ENCODE measurements at places on chromosomes 4 and X.

GRCh38 chr4:24560868-24561368, 23.4 kb downstream of the DHX15 start:
- no peak for DNase-seq

GRCh38 chrX:153438532-153438931, 7.3 kb downstream of the TREX2 start:
- DNase-seq: peak; percentile 15

GRCh38 chrX:13892856-13893255, 76.0 kb upstream of the GPM6B start:
- DNase-seq: no peak

DNA sequence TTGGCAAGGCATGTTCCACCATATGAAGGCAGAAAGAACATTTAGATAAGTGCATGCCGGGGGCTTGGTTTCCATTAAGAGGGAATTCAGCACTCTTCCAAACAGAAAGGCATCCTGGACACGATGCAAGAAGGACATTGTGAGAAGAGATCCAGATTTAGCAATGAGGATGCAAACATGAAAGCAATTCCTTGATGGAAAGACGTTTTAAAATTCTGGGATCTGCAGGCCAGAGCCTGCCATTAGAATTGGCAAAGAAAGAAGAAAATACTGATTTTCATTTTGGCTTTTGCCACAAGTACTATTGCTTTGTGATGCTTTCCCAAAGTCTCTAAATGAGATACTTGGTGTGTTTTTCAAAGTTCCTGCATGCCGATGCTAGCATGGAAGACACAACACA, 367.6 kb downstream of the PPP3CA start:
- DNase-seq: no peak

GRCh38 chrX:29531336-29531735, 684.0 kb upstream of the MAGEB2 start:
- DNase-seq: no peak

GRCh38 chrX:53072418-53073114, 9.6 kb upstream of the TSPYL2 start:
- DNase-seq: no peak

GRCh38 chr4:85815796-85816459, 341.0 kb downstream of the ARHGAP24 start:
- no peak for DNase-seq

DNA sequence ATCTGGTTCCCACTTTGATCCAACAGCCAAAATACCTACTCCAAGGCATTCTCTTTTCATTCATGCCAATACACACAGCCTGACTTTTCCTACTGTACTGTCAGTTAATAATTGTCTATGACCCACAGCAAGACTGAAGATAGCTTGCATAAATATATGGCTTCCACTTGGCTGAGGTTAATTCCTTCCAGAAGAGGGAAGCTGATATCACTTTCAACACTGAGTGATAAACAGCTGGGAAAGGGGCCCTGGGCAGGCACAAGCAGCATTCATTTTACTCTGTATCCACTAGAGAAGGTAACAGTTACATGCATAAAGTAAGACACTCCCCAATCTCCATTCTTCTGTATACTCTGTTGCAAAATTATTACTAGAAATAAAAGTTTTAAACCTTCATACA, 200.2 kb upstream of the UGT8 start:
- no peak for DNase-seq

DNA sequence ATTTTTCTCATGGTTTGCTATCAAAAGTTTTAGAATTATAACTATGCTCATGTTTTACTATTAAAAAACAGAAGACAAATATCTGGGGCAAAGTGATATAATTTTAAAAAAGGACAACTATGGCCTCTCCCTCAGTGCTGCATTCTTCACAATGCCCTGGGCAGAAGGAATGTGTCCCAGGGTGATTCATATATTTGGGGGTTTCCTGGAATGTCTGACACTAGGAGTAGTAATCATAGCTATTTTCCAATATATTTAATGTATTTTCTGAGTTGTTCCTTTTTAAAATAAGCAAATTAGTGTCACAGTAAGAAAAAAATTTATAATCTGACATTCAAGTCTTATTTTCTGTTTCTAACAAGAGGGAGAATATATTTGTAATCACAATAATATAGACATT, 281.7 kb downstream of the UNC5C start:
- DNase-seq: no peak

- DNase-seq: peak; percentile 47
These were observed 123.8 kb upstream of the FAM9C start for GRCh38 chrX:13168269-13168668.

DNA sequence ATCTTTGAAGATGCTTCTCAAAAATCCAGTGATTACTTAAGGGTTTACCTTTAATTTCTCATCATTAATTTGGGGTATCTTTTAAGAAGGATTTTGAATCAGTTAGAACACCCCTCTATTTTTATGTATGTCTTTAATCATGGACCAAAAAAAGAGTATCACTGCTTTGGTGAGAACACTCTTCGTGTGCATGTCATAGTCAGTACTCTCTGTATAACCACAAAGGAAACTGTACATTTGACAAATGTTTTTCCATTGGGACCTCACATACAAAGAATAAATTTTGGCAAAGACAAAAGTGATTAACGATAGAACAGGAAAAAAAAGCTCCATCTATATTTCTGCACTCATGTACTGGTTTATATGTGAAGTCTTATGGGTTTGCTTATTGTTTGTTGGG, 31.3 kb downstream of the FAM241A start:
- DNase-seq: no peak

- DNase-seq: no peak
These were observed 188.3 kb downstream of the ENOX2 start for GRCh38 chrX:130714665-130715064.

GRCh38 chrX:155441097-155441496, 17.3 kb downstream of the F8A3 start:
- DNase-seq: no peak

DNA sequence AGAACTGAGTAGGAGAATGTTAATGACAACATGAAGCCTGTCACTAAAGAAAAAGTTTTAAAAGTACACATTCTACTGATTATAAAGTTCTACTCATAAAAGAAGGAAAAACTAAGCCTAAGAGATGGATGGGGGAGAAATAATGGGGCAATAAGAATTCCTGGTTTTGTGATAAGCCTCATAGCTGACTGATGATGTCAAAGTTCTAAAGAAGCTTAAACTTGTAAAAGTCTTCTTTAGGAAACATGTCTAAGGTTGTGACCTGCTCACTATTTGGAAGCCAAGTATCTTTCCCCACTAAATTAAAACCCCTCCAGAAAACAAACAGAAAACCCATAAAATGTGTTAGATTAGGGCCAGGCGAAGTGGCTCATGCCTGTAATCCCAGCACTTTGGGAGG, 232.9 kb upstream of the GIMD1 start:
- DNase-seq: no peak

GRCh38 chr4:156888762-156889161, 82.8 kb downstream of the PDGFC start:
- peak; percentile 36 for DNase-seq

GRCh38 chr4:98446499-98447375, 185.6 kb downstream of the RAP1GDS1 start:
- peak; percentile 70 for DNase-seq

GRCh38 chr4:184684491-184685189, 35.1 kb downstream of the PRIMPOL start:
- peak; percentile 83 for DNase-seq

DNA sequence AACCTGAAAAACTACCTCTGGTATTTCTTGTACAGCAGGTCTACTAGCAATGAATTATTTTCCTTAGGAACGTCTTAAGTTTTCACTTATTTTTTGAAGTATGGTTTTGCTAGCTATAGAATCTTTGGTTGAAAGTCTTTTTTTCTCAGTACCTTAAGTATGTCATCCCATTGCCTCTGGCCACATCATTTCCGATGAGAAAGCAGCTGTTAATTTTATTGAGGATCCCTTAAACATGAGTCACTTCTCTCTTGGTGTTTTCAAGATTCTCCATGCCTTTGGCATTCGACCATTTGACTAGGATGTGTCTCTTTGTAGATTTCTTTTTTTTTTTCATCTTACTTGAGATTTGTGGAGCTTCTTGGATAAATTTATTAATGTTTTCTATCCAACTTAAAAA, 803.8 kb upstream of the AMOT start:
- no peak for DNase-seq

- DNase-seq: no peak
These were observed 85.7 kb downstream of the MAML3 start for GRCh38 chr4:140068271-140068670.

DNA sequence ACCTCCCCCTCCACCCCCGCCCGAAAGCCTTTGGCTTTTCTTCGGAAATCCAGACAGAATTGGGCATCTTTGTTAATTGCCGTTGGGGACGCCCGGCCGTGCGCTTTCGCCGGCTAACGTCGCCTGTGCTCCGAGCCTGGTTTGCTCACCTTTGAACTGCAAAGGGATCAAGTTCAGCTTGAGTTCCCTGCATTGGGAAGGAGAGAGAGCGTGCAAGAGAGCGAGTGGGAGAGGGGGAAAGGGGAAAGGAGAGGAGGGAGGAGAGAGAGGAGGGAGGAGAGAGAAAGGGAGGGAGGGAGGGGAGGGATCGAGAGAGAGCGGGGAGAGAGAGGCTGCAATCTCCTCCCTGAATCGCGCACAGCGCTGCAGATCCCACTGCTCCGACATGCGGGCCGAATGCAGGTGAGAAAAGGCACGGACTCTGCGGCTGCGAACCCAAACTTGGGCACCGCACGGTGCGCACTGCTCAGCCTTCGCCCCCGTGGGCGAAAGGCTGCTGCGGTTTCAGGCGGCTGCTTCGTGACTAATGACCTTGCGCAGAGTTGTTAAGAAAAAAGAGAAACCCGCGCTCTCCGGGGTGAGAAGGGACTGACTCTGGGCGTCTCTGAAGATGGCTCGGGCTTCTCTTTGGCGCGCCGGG, at the start of gene PCDH7:
PCDH7 (plus strand) TSS at position 349 of the 640 bp plus-strand sequence. CDS start 1,054 bp downstream, outside the sequence.
- no peak for DNase-seq

- no peak for DNase-seq
These were observed 19.5 kb upstream of the PCSK1N start for GRCh38 chrX:48854898-48855297.

DNA sequence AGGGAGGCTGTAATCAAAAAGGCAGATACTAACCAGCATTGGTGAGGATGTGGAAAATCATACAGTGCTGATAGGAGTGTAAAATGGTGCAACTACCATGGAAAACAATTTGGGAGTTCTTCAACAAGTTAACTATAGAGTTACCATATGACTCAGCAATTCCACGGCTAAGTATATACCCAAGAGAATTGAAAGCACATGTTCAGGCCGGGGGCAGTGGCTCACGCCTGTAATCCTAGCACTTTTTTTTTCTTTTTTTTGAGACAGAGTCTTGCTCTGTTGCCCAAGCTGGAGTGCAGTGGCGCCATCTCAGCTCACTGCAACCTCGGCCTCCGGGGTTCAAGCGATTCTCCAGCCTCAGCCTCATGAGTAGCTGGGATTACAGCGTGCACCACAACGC, 15.0 kb upstream of the CD99L2 start:
- no peak for DNase-seq

- no peak for DNase-seq
These were observed 95.2 kb upstream of the KLF3 start for GRCh38 chr4:38568768-38569167.

DNA sequence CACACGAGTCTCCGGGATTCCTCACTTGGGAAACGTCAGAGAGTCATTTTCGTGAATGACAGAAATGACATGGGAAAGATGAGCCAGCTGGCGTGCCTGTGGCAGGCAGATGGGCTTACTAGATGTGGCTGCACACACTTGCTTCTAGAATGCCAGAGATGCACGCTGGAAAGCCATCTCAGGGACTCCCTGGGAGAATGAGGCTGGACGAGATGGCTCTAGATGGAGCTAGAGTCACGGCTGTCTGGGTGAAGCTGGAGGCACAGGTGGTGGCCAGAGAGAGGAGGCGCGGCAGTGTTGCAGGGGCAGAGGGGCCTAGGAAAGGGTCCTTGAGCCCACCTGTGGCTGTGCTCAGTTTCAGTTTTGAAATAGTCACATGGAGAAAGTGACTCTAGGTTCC, 26.0 kb downstream of the TKTL1 start:
- DNase-seq: no peak

DNA sequence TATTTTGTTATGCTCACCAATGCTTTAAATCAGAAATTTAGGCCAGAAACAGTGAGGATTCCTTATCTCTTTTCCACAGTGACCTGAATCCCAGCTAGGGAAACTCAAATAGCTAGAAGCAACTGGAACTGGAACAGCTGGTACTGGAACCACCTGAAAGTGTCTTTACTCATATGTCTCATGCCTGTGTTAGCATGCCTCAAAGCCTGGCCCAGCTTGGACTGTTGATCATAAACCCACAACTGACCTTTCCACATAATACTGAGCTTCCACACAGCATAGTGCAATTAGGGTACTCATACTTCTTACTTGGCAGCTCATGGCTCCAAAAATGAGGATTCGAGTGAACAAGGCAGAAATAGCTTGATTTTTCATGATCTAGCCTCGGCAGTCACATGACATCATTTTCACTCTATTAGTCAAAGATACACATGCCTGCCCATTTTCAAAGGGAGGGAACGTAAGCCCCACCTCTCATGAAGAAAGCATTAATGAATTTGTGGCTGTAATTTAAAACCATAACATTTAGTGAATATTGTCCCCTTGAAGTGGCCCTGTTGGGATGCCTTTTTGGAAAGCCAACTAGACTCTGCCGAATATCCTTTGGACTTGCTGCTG, 80.8 kb upstream of the ACSL1 start:
- DNase-seq: no peak

- DNase-seq: no peak
These were observed 83.6 kb downstream of the NBDY start for GRCh38 chrX:56812515-56813105.

DNA sequence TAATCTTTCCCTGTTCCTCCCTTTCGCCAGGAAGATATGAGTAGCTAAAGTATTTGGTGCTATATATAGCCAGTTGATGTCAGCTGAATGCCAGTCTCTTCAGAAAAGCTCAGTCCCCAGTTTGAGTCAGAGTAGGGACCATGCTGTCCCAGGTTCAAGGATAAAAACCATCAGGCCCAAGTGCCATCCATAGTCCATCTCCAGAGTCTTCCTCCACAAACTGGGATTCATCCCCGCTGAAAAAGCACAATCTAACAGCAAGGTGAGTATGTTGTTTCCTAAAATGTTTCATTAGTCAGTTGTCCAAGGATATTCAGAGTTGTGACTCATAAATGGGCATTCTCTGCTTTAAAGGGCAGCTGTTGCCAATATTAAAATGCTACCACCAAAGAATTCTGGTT, at the start of gene MYOZ2:
MYOZ2 (plus strand) TSS at position 112 of the 401 bp plus-strand sequence. CDS start 694 bp downstream, outside the sequence.
- DNase-seq: no peak

- no peak for DNase-seq
These were observed 66.1 kb upstream of the HGFAC start for GRCh38 chr4:3375688-3376087.

GRCh38 chrX:20309806-20310205, 43.1 kb upstream of the RPS6KA3 start:
- no peak for DNase-seq

GRCh38 chr4:152591396-152591795, 55.5 kb upstream of the FBXW7 start:
- no peak for DNase-seq

GRCh38 chr4:121564840-121565375, 131.9 kb downstream of the ANXA5 start:
- DNase-seq: no peak

DNA sequence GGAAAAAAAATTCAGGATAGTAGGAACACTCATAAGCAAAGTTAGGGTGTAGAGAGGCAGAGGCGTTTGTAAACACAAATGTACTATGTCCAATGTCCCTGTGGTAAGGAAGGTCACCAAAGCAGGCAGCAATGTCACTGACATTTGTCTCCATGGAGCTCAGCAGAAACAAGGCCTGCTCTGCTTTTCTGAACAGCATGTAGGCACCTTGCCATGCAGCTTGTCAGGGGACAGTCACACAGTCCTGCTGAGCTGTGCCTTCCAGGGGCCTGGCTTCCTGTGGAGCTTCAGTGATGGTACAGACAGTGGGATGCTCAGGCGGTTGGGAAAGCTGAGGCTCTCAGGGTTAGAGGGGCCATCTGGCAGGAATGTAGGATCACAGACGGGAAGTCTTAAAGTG, 74.5 kb upstream of the HS3ST1 start:
- no peak for DNase-seq
